ENCODE measurements at places on chromosomes 7 and 10.

DNA sequence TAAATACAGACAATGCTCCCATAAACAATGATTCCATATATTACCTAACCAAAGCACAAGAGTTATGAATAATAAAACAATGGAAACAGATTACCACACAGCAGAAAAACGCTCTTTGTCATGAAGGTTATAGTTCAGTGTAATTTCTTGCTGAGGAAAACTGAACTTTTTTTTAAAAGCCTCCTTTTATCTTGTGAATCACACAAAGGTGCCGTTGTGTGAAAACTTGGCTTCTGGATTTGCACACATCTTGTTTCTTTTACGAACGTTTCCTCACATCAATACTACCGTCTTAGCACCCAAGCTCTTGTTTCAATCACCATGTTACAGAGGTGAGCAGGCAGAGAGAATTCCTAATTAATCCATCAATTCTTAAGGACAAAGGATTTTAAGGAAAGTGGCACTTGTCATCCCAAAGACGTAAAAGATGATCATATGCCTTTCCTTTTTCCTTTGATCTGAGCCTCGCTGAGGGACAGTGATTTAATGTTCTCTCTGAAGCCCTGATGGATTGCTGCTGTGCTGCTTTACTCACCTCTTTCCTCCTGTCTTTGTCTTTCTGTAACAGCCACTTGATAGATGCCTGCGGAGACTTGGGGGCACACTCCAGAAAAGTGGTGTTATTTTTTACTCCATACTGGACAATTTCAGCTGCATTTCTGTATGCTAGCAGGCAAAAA lies 110.1 kb downstream of the CD36 start:
- DNase-seq: no peak

- DNase-seq: no peak
Measured at GRCh38 chr10:23015021-23015707, 80.2 kb upstream of the MSRB2 start.

DNA sequence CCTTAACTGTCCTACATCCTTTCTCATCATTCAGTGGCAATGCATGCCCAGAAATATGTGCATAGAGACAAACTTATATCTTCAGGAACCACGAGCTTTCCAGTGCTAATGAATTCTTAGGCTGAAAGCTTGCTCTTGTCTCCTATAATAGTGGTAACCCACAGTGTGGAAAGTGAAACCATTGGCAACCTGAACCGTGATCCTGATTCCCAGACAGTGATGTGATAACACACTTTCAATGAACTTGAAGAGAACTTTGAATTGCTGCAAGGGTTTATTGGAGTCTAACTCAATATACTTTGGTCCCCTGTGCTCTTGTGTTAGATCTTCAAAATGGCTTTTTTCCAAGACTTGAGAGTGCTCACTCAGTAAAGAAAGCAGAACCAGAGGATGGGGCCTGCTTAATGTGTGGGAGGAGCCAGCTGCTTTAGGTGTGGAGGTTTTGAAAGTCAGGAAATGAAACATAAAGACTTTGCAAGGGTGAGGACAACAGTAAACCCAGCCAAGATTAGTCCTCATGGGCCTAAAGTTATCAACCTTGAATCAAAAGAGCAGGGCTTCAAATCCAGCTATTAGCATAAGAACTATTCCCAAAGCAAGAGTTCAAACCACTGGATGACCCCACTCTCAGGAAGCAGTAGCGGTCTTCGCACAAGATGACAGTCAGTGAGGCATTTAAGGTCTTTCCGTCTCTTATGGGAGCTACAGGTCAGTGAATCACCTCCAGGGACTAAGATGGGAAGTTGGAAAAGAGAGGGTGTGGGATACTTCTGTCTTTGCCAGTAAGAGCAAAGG lies 332.4 kb upstream of the NRP1 start:
- no peak for DNase-seq

- no peak for DNase-seq
Measured at GRCh38 chr10:77902159-77902558, 24.4 kb downstream of the DLG5 start.

DNA sequence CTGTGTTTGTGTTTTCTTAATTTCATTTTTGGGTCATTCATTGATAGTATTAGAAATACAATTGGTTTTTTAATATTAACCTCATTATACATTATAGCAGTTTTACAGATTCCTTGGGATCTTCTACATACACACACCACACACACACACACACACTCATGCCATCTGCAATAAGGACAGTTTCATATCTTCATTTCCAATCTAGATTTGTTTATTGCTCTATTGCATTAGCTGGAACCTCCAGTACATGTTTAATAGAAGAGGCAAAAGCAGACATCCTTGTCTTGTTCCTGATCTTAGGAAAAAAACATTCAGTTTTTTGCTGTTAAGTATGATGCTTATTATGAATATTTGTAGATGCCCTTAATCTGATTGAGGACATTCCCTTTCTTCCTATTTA lies 17.8 kb upstream of the CALU start:
- no peak for DNase-seq

DNA sequence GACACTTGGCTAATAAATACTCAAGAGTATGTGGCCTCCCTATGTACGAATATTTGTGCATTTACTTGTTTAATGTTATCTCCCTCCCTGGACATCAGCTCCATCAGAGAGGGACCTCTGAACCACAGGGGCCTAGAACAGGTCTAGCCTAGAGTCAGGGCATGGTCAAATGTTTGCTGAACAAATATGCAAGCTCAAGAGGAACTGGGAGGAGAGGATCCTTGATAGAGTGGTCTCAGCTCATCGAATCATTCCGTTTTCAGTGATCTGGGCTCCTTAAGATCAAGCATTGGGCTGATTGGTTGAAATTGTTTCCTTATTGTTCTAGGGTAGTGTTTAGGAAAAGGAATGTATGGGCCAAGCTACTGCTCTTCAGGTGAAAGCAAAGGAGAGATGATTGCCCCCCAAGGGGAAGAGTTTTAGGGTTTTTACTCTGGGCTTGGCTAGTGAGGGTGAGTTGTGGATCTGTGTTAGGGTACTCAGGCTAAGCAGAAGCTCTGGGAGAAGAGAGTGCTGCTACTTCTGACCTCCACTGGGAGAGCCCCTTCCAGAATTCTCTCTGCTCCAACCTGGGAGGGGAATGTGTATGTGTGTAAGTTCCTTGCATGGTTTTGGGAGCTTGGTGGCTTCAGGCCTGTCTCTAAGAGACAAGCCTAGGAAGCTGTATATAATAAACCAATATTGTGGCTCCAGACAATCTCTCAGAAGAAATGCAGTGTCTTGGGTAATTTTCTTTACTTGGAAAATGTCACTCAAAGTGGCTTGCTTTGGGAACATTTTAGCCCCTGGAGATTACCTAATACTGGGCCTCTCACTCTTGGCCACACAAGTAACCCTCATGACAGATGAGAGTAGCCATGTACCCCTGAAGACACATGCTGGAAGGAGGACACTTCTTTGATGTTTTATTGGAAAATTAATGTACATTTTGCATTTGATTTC lies 110.0 kb downstream of the EMX2 start:
- DNase-seq: no peak

DNA sequence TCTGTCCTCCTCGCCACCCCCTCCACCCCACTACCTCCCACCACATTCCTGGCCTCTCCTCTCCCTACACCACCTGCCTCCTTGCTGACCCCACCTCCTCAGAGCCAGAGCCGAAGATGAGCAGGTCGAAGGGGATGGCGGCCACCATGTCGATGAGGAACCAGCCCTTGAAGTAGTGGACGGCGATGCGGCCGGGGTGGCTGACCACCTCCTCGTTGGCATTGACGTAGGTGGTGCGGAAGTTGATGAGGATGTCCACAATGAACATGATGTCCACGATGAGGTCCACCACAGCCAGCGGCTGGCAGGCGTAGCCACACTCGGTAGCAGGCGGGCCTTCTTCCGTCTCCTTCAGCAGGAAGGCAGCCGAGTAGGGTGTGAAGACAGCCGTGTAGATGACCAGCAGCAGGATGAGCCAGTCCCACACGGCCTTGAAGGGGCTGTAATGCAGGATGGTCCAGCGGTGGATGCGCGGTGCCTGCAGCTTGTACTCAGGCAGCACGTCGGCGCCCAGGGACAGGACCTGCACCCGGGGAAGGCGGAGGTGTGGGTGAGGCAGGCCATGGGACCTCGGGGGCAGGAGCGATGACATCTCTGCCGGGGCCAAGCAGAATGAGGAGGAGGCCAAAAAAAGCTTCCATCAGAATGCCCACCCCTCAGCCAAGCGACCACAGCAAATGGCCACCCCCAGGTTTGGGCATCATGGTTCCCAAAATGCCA lies 25.6 kb downstream of the KCNH2 start:
- DNase-seq: no peak

DNA sequence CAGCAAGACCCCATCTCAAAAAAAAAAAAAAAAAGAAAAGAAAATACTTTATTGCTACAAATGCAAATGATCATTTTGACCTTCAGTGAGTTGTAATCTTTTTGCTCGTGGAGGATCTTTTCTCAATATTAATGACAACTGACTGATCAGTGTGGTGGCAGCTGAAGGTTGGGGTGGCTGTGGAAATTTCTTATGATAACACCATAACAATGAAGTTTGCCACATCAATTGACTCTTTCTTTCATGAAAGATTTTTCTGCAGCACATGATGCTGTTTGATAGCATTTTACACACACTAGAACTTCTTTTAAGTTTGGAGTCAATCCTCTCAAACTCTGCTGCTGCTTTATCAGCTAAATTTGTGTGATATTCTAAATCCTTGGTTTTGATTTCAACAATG lies 12.4 kb upstream of the CCDC7 start:
- no peak for DNase-seq

DNA sequence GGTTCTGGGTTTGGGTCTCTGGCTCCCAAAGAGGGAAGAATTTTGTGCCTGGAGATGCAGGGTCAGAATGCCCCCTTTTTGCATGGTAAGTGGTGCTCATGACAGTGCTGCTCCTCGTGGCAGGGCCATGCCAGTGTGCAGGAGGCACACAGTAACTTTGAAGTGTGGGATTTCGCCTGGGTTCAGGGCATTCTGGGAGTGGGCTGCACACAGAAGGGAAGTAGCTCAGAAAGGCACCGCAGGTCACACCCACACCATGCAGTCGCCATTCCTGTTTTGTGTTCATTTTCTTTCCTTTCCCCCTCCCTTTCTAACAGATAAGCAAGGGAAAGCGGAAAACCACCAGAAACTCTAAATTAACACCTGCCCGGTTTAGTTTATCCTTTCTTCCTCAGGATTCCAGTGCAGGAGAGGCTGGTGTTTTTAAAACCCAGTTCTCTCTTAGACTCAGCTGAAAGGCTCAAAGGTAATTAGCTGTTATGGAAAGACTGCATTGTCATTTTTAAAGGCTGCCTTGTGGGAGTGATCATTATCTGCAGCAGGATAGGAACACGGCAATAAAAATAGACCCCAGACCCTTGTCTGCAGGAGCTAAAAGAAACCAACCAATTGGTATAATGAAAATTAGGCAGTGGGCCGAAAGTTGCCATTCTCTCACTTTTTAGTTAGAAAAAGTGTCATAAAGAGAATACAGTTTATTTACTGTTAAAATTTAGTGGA lies 50.2 kb downstream of the EEPD1 start:
- DNase-seq: no peak

DNA sequence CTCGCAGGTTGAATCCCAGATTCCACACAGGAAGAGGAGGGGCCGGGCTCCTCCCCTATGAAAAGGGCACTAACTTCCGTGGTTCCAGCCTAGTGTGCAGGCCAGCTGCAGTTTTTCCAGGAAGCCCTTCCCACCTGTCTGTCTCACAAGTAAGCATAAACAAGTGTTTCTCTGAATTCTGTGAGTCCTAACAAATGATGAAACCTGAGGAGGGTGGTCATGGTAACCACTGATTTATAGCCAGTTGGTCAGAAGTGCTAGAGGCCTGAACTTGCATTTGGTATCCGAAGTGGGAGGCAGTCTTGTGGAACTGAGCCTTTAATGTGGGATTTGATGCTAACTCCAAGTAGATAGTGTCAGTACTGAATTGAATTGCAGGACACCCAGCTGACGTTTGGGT lies 54.7 kb upstream of the STEAP4 start:
- DNase-seq: no peak

GRCh38 chr10:8618834-8619233 lies 564.3 kb downstream of the GATA3 start:
- DNase-seq: no peak

GRCh38 chr7:117062300-117062699 lies 109.0 kb downstream of the ST7 start:
- no peak for DNase-seq

GRCh38 chr7:38186593-38187314 lies 8.7 kb downstream of the STARD3NL start:
- no peak for DNase-seq

DNA sequence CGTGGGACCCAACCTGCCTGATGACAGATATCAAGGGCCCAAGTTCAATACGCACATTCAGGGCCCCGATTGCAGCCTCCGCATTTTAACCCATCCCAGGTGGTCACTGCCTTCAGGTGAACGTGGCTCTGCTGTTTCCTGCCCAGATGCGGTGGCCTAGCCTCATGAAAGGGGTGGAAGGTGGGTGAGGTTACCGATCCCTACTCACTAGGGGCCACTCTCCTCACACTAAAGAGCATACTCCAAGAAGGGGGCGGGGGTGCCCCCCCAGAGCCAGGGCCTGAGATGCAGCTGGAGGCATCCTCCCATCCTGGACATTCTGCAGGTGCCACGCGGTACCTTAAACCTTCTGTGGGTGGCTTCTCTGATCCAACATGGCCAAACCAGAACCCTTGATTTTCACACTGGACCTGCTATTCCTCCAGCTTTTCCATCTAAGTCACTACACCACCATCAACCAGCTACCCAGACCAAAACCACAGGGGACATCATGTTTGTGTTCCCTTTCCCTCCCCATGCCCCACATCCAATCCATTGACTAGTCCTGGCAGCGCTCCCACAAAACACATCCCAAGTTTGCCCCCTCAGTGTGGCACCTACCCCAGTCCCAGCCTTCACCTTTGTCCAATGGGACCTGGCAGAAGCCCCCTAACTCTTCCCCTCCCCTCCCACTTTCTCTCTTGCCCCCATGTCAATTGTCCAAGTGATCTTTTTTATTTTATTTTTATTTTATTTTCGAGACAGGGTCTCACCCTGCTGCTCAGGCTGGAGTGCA lies 30.0 kb downstream of the PRLHR start:
- no peak for DNase-seq

- no peak for DNase-seq
Measured at GRCh38 chr10:106960812-106961211, 203.7 kb downstream of the SORCS1 start.

DNA sequence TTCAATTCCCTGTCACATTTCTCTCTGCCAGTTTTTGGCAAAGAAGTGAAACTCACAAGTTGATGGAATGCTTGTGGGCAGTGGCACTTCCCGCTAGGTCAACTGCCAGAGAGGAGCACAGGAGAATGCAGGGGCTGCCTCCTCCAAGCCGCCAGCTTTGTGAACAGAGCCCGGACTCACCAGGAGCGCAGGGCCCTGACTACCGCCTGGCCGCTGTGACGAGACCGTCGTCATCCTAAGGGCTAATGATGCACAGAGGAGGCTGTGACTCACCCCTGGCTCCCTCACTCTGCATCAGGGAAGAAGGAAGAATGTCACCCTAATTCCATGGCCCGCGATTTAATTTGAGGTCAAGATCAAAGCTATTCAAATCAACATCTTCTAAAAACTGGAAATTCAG lies 123.9 kb downstream of the TAX1BP1 start:
- DNase-seq: peak; percentile 28

GRCh38 chr10:119315128-119316001 lies 108.0 kb downstream of the GRK5 start:
- no peak for DNase-seq

- no peak for DNase-seq
Measured at GRCh38 chr7:114986190-114987180, 64.6 kb downstream of the MDFIC start.
